HS-5 (cell line): ENCODE measurements at places on chromosomes 4 and X.

DNA sequence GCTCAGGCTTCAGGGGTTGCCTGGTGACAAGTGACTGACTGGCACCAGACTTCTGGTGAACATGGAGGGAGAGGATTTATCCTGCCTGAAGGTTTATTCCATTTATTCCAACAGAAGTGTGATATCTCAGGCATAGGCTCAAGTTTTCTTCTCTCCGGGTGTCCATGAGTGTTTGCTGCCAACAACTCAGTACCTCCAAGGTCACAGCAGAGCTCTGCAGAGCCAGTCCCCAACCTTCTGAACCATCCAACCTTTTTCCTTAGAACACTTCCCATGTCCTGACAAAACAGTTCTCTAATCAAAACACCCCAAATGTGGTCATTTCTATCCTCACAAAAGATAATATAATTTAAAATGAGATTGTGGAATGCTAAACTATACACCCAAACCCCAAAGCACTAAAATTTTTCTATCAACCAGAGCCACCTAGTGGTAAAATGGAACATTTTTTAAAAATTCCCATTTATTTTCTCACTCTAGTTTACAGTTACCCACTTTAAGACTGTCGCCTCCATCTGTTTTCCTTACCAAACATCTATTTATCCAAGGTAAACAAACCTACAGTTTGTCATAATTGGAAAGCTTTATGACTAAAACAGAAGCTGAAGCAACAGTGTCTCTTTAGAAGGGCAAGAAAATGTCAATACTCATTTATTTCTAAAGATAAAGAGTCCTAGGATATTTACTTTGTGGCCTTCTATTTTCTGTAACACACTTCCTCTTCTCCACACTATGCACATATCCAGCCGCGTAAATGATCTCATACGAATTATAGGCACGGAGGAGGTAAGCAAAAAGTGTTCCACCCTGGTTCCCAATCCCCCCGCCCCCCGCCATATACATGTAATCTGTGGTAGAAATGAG, 39.5 kb downstream of the TMEM154 start:
- DNase-seq: peak; percentile 8

GRCh38 chr4:86586160-86586572, 7.9 kb upstream of the PTPN13 start:
- no peak for DNase-seq

DNA sequence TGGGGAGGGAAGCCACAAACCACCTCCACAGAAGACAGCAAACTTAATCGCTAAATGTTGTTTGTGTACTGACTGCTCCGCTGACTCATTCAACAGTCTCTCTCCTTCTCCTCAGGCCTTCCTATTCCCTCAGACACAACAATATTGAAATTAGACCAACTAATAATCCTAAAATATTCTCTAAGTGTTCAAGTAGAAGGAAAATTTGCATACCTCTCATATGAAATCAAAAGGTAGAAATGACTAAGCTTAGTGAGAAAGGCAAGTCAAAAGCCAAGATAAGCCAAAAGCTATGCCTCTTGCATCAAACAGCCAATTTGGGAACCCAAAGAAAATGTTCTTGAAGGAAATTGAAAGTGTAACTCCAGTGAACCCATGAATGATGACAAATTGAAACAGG, 75.7 kb upstream of the ARHGAP24 start:
- DNase-seq: no peak

DNA sequence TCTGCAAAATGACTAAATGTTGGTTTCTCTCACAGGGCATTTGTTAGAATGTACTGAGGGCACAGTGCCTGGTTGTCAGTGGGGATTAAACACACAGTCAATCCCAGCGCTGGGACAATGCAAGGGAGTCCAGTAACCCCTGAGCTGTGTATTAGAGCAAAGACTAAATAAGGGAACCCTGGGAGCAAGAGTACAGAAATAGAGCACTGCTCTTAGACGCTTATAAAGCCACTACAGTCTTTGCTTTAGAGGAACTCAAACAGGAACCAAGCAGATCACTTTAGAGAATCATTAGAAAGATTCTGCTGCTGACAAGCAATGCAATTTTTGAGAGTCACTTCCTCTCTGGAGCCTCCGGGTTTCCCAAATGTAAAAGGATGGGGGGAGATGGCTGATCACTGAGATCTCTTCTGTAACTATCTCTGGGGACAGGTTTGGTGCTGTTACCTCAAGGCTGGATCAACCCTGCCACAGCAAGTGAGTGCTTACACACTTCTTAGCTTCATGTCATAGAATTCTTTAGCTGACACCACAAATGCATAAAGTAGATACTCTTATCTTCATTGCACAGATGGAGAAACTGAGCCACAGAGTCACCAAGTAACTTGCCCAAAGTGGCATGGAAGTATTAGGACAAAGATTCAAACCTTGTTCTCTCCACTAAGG, 137.8 kb upstream of the CPEB2 start:
- no peak for DNase-seq

DNA sequence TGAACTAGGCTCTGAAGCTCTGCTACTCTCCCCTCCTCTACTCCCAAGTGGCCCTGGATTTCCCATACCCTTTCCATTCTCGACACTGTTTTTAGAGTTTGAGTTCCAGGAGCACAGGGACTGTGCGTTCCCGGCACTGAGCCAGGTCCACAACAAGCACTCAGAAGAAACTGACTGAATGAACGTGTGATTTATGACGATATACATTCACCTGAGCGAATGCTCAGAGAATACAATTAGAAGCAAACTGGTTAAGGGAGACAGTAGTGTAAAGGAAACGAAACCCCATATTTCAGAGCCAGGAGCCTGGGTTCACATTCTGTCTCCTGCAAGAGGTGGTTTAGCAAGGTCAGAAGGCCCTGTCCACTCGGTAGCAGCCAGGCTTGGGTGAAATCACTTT, 1.4 kb upstream of the KIAA0232 start:
- DNase-seq: no peak

DNA sequence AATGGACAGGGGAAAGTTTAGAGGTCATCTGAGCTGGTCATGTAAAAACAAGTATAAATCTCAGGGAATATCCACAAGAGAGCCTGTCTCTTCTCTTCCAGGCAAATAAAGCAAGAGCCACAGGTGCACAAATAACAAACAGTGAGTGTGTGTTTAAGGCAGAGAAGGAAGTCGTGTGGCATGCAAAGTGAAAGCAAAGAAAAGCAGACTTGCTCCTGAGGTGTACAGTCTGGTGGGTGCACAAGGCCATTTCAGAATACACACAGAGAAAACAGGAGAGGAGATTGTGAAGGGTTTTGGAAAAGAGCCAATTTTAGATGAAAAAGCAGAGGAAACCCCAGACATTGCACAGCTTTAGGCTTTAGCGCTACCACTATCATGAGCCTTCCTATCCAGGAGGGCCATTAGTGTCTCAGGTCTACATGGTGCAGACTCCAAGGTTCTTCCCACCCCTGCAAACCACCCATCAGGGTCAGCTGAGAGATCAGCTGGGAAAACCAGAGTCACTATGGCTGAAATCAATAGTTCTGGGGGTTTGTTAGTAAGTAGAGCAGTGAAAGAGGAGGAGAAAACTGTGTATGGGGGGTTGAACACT, 355.8 kb downstream of the KLHL4 start:
- no peak for DNase-seq

- DNase-seq: no peak
Observed at GRCh38 chr4:16530688-16531635, 304.7 kb upstream of the TAPT1 start.

GRCh38 chrX:19986531-19986930, 4.3 kb downstream of the BCLAF3 start:
- no peak for DNase-seq
